Astrocyte (in vitro differentiated cells and primary cell): ENCODE measurements at places on chromosomes 16 and 17. TPM values are rescaled to one million over a fixed set of nuclear protein-coding genes. Genes with fewer than 3 reads are reported as not detected.

GRCh38 chr16:68636064-68636560, 9.0 kb upstream of the CDH3 start:
- no peak overlapping the region for H3K27ac ChIP-seq
- no peaks in the 10 kb centered on the region for H3K36me3 ChIP-seq
- no peak overlapping the region for H3K4me3 ChIP-seq
- H3K4me1 ChIP-seq, result peaks cover 11% of the 10 kb centered on the region

C16orf46 gene
- 0.24 and 1.8 TPM in 2 replicates for total RNA-seq

KRT15 gene
- total RNA-seq, result 0.26 and 0.79 TPM in 2 replicates

- peak; percentile 12 for DNase-seq
- H3K27me3 ChIP-seq, result peaks cover 8% of the 10 kb centered on the region
- H3K27ac ChIP-seq, result no peak overlapping the region
- peaks cover 14% of the 10 kb centered on the region for H3K4me1 ChIP-seq
- H3K4me3 ChIP-seq, result peak overlapping the region; percentile 44
Measured at GRCh38 chr16:88561485-88562359, 8.5 kb upstream of the ZC3H18 start.

MPO gene
- not detected in 2 replicates for total RNA-seq

DNA sequence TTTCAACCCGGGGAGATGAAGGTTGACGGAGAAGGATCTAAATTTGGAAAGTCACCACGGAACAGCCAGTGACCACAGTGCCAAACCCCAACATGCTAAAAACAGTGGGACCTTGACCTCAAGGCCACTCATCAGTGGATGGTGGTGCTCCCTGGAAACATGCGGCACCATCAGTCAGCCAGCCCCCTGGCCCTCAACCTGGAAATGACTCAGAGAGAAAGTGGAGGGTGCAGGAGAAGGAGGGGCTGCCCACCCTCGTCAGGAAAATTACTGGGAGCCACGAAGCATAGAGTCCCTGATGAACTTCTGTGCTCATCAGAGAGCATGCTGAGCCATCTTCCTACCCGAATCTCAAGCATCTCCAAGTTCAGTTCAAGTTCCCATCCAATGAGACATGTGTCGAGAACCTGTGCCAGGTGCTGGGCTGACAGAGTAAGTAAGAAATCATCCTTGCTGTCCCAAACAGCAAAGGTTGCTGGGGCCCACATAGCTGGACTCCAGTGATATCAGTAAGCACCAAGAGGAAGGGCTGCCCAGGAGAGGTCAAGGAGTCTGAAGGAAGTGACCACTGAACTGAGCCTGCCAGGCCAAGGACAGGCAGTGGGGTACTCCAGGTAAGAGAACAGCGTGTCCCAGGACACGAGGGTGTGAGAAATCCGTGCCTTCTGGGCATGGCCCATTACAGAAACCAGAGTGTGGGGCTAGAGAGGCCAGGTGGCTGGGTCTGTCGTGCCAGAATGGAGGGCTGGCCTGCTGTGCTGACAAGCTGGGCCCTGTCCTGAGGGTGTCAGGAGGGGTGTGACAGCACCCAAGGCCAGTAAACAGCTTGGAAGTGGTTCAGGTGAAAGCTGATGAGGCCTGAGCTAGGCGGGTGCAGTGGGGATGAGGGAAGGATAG, 5.2 kb downstream of the PECAM1 start:
- peaks cover 11% of the 10 kb centered on the region for H3K27me3 ChIP-seq
- peak overlapping the region; percentile 15 for H3K27ac ChIP-seq
- H3K4me3 ChIP-seq, result no peak overlapping the region

LGALS9B gene
- not detected in 2 replicates for total RNA-seq

DNA sequence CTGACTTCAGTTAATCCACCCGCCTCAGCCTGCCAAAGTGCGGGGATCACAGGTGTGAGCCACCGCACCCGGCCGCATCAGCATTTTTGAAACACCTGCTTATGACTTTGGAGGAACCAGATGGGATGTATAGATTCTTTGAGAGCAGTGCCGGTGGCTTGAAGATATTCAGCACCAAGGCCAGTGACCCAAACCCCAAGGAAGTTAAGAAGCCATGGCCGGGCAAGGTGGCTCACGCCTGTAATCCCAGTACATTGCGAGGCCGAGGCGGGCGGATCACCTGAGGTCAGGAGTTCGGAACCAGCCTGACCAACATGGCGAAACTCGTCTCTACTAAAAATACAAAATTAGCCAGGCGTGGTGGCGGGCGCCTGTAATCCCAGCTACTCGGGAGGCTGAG, 43.9 kb downstream of the TRARG1 start:
- no peak overlapping the region for H3K27ac ChIP-seq
- H3K27me3 ChIP-seq, result peaks cover 2% of the 10 kb centered on the region
- no peaks in the 10 kb centered on the region for H3K36me3 ChIP-seq

RNF222 gene
- total RNA-seq, result not detected in 2 replicates

- no peak for DNase-seq
- H3K27ac ChIP-seq, result no peak overlapping the region
- H3K27me3 ChIP-seq, result no peaks in the 10 kb centered on the region
- no peaks in the 10 kb centered on the region for H3K36me3 ChIP-seq
Measured at GRCh38 chr17:70378076-70378475, 208.7 kb downstream of the KCNJ2 start.

CHD9NB gene
- 2.8 and 3.3 TPM in 2 replicates for total RNA-seq

MARVELD3 gene
- total RNA-seq, result 0.89 and 1.4 TPM in 2 replicates

DNA sequence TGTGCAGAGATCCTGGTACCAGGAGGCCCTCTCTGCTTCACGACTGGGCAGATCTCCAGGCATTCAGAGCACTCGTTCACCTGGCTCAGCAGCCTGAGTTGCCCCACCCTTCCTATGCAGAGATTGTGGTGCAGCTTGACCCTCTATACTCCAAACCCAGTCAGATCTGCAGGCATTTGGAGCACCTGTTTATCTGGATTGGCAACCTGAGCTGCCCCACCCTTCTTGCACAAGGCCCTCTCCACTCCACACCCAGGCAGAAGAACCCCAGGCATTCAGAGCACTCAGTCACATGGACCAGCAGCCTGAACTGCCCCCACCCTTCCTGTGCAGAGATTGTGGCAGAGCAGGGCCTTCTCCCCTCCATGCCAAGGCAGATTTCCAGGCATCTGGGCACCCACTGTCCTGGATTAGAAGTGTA, 88.4 kb upstream of the CDH5 start:
- no peak overlapping the region for H3K27ac ChIP-seq
- no peak for DNase-seq
- no peaks in the 10 kb centered on the region for H3K36me3 ChIP-seq

RGS11 gene
- total RNA-seq, result 2.7 and 2.8 TPM in 2 replicates

DNA sequence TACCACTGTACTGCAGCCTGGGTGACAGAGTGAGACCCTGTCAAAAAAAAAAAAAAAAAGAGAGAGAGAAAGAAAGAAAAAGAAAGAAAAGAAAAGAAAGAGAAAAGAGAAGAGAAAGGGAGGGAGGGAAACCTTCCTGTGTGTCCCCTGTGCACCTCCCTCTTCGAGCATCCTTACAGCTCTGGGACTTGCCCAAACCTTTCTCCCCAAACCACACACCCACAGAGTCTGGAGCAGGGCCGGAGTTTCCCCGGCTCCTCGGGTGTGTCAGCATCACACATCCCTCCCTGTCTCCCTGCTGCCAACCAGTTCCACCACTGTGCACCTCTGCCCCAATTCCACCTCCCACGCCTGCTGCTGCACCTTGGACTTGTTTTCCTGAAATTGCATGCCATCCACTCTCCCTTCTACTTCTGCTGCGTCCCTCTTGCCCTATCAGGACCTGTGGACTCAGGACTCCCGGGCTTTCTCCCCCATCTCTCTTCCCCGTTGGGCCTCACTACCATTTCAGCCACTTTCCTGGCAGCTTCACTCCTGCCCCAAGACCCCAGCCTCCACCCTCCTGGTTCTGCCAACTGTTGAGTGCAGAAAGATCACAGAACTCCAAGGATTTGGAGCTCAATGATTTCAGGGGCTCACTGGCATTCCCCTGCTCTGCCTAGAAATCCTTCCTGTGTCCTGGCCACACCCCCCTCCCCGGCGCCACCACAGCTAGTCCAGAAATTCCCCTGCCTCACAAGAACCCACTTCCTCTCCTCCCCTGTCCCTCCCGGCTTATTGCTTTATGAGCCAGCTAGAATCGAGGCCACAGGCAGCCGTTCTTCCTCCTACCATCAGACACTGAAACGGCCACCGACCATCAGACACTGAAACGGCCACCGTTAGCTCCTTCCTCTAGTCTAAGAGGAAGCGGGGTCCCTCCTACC, 3.7 kb upstream of the CDK3 start:
- H3K4me3 ChIP-seq, result no peak overlapping the region
- H3K27me3 ChIP-seq, result no peaks in the 10 kb centered on the region
- H3K36me3 ChIP-seq, result no peaks in the 10 kb centered on the region
- H3K4me1 ChIP-seq, result peaks cover 12% of the 10 kb centered on the region
- no peak overlapping the region for H3K27ac ChIP-seq

GRCh38 chr16:48499923-48500381, 110.0 kb downstream of the N4BP1 start:
- H3K27ac ChIP-seq, result peak overlapping the region; percentile 40
- H3K27me3 ChIP-seq, result no peaks in the 10 kb centered on the region
- H3K36me3 ChIP-seq, result no peaks in the 10 kb centered on the region
- no peak overlapping the region for H3K4me3 ChIP-seq
- H3K4me1 ChIP-seq, result peaks cover 18% of the 10 kb centered on the region
- DNase-seq, result peak; percentile 92

DNA sequence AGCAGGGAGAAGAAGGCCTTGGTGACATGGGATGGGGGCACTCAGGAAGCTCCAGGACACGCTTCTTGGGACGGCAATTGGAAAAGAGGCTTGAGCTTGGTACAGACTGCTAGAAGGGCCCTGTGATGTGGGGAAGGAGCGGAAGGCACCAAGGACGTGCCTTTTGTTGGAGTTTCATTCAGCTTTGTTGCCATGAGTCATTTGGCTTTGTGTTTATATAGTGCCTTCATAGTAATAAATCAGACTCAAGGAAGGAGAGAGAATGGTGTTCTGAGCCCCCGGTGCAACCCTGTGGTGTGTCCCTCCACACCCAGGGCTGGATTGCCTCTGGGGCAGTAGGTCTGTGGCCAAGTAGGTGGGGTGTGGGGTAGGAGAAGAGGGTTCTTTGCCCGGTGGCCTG, 7.4 kb upstream of the TBX4 start:
- DNase-seq, result peak; percentile 54
- H3K27me3 ChIP-seq, result peaks cover 27% of the 10 kb centered on the region
- peaks cover 2% of the 10 kb centered on the region for H3K4me1 ChIP-seq
- H3K36me3 ChIP-seq, result no peaks in the 10 kb centered on the region
- no peak overlapping the region for H3K27ac ChIP-seq
- no peak overlapping the region for H3K4me3 ChIP-seq

DNA sequence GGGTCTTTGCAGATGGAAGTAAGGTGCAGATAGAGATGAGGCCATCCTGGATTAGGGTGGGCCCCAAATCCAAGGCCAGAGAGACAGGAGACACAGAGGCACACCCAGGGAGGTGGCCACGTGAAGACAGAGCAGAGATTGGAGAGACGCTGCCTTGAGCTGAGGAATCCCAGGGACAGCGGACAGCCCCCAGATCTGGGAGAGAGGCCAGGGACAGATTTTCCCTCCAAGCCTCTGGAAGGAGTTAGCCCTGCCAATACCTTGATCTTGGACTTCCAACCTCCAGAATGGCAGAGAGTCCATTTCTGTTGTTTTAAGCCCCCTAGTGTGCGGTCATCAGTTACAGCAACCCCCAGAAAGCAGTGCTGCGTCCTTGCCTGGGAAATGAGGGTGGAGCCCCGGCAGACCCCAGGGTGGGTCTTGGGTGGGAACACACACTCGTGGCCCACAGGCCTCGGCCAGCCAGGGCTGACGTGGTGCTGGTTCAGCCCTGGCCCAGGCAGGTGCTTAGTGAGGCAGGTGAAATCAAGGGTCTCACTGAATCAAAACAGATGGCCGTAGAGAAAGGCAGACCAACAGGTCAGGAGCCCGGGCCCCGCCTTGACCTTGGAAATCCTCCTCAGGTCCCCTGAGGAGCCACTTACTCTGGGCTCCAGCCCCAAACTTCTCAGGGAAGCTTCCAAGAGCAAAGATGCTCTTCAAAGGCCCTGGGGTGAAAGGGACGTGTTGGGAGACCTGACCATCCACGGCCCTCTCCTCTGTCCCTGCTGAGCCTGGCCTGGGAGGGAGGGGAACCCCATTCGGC, 169.3 kb downstream of the RBFOX3 start:
- no peak overlapping the region for H3K27ac ChIP-seq
- H3K4me3 ChIP-seq, result no peak overlapping the region
- DNase-seq, result no peak
- no peaks in the 10 kb centered on the region for H3K27me3 ChIP-seq
- no peaks in the 10 kb centered on the region for H3K36me3 ChIP-seq

MATCAP1 gene
- 26.1 TPM in 2 replicates for total RNA-seq

DNA sequence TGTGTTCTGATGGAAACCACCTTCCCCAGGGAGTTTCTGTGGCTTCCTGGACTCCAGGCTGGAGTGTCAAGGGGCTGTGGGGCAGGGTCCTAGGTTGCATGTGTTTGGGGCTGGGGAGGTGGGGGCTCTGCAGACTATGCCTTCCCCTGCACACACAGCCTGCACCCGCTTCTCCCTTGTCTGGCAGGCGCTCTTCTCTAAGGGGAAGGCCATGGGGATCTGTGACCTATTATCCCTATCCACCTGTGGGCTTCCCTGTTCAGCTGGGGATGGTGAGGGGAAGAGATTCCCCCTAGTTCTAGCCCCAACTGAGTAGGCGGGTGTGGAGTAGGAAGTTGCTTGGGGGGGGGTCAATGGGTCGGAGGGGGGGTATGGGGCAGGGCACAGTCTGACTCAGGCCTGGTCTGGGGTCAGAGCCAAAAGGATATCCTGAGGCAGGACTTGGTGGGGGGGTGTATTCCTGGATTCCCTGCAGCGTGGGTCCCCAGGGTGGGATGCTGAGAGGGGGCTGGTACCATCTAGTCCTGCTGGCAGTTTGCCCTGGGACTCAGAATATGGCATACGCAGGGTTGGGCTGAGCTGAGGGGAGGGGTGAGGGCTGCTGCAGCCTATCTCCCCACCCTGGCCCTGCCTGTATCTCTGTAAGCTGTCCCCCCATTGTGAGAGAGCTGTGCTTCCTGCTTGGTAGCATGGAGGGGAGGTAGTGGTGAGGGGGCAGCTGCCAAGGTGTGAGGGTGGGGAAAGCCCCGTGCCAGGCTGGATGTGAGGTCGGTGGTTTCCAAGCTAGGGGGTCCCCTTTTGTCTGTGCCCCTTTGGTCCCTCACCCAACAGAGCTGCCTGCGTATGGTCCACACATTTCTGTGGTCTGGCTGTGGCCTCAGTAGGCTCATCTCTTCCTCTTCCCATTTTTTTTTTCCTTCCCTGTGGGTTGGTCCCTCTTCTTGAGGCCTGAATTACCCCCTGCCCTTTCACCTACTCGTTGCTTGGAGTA, 14.7 kb downstream of the RARA start:
- no peak overlapping the region for H3K4me3 ChIP-seq
- H3K27me3 ChIP-seq, result no peaks in the 10 kb centered on the region
- H3K36me3 ChIP-seq, result no peaks in the 10 kb centered on the region
- H3K27ac ChIP-seq, result peak overlapping the region; percentile 90
- peaks cover 59% of the 10 kb centered on the region for H3K4me1 ChIP-seq
- DNase-seq, result no peak

- H3K36me3 ChIP-seq, result no peaks in the 10 kb centered on the region
- H3K27ac ChIP-seq, result no peak overlapping the region
- no peaks in the 10 kb centered on the region for H3K27me3 ChIP-seq
- peaks cover 8% of the 10 kb centered on the region for H3K4me1 ChIP-seq
Measured at GRCh38 chr17:44230140-44230539, 10.7 kb upstream of the UBTF start.

AANAT gene
- total RNA-seq, result 0.19 TPM in 1 of 2 replicates, not detected in the other

ADAD2 gene
- not detected in 2 replicates for total RNA-seq

- H3K36me3 ChIP-seq, result no peaks in the 10 kb centered on the region
- no peak for DNase-seq
Measured at GRCh38 chr17:27968206-27968732, 74.2 kb upstream of the NLK start.

CCDC40 gene
- total RNA-seq, result 5.0 and 7.0 TPM in 2 replicates

- H3K4me3 ChIP-seq, result no peak overlapping the region
- DNase-seq, result no peak
- peaks cover 16% of the 10 kb centered on the region for H3K4me1 ChIP-seq
- no peaks in the 10 kb centered on the region for H3K27me3 ChIP-seq
Measured at GRCh38 chr16:88373211-88373610, 9.5 kb upstream of the ZNF469 start.

SLC5A11 gene
- not detected in 2 replicates for total RNA-seq
